NCI-H1048 (cell line): ENCODE measurements at places on chromosomes 3 and 15.

GRCh38 chr3:127107002-127107401 is 85.9 kb upstream of the PRR23E start:
- no peak for DNase-seq

DNA sequence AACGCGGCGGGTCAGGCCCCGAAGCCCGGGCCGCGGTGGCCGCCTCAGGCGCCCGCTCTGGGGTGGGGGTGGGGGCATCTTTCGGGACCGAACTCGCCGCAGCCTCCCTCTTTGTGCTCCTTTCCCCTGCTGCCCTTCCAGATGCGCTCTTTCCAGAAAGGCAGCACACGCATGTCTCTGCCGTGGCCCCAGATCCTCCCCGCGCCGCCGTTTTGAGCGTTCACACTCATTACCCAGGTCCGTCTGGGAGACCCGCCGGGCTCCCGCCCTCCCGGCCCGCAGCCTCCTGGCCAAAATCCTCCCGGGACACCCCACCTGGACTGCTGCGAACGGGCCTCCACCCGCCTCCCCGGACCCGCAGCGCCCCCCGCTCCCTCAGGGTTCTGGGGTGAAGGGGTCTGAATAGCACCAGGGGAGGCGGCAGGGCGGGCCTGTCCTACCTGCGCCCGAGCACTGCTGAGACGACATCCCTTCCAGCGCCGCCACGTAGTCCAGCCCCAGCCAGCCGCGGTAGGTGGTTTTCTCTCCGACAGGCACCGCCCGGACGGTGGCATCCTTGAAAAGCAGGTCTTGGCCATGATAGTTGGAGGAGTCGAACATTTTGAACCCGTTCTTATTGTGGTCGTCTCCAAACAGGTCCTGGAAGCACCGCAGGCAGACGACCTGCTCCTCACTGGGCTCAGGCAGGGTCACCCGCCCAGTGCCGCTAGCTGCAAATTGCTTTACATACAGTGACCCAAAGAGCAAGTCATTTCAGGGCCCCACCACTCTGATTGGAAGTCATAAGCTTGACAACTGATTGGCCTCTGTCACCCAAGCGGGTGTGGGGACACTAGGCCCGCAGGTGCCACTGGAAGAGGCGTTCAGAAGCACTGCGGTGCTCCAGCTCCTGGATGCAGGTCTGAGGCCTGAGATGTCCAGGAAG is 25.9 kb downstream of the MELTF start:
- DNase-seq, result no peak

GRCh38 chr3:196486263-196486662 is 17.3 kb downstream of the RNF168 start:
- no peak for DNase-seq

DNA sequence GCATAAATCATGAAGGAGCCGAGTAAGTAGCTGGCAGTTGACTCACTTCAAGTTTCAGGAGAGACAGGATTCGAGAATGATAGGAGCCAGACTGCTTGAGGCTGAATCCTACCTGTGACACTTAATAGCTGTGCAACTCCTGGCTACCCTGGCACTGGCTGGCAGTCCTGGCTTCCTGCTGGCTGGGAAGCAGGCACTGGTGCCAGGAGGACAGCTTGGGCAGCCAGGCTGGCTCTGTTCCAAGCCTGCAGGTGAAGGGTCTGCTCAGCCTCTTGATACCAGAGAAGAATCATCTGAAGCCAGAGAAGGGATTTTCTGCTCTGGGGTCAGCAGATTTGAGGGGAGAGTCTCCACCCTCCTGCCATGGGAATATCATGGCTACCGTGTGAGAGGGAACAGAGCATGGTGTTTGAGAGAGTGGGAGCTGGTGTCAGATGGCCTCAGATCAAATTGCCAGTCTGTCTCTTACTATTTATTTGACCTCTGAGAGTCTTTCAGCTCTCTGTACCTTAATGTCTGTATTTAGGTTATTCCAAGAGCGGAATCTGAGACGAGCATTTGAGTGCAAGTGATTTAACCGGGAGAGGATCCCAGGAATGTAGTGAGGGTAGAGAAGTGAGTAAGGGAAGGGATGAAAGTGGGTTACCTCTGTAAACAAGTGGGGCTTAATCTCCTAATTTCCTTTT is 4.4 kb upstream of the XIRP1 start:
- no peak for DNase-seq

DNA sequence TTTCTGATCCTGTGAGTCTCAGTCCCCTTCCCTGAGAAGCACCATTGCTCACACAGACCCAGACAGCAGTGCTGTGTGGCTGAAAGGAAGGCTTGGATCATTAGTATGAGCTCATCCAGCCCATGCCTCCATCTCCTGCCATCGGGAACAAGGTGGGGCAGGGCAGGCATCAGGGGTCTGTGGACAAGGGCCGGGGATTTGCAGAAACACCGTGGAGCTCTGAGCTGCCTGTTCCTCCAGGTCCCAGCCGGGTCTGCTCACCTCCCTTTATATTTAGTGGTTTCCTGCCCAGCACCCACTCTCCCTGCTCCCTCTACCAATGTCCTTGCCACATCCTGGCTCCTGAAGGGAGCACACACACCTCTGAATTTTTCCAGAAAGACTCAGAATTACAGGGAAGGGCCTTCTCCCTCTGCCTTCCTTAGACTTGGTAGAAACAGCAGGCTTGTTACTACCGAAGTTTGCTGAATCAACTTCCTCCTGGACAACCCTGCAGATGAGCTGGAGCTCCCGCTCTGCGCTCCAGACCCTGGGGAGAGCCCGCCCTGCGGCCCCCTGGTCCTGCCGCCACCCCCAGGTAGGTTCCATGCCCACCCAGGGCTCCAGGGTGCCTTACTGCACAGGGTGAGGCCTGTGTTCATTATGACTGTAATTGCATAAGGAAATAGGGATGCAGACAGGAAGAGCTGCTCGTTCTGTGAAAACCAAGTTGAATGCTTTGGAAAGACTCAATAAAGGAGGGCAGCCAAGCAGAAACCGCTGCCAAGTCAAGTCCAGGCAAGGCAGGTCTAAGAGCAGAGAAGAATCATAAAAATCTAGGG is 128.1 kb downstream of the NSMCE3 start:
- DNase-seq, result no peak
